ENCODE measurements at places on chromosomes 4 and X. TPM values are rescaled to one million over a fixed set of nuclear protein-coding genes. Genes with fewer than 3 reads are reported as not detected.

DNA sequence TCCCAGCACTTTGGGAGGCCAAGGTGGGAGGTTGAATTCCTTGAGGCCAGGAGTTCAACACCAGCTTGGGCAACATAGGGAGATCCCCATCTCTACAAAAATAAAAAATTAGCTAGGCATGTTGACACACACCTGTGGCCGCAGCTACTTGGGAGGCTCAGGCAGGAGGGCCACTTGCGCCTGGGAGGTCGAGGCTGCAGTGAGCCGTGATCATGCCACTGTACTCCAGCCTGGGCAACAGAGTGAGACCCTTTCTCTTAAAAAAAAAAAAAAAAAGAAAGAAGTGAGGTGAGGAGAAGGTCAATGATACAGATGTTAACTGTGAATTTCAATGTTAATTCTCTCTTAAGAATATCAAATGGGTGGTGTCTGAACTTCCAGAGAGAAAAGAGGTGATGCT is 15.1 kb upstream of the AP1S2 start:
- DNase-seq: no peak

DNA sequence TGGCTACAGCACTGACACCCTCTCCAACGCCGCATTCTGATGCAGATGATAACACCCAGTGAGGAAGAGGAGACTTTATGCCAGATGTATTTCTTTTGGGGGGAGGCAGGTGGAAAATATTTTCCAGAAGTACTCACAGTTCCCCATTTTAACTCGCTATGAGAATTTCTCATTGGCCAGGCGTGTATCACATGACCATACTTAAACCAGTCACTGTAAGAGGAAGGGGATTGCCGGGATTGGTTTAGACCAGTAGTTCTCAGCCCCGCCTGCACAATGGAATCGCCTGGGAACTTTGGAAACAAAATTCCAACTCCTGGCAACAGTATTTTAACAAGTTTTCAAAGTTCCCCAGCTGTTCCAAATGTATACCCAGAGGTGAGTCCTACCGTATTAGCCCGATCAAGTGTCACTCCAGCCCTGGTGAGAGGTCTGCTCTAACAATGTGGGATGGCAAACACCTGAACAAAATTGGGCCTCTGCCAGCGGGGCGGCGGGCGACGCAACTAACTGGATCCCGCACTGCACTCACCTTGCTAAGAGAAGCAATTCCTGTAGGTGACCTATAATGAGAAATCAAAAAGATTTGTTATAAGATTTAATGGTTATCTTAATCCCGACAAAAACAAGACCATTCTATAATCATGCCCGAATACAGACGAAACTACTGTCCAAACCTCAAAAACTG is 2.9 kb upstream of the MSL3 start:
- DNase-seq: no peak

GRCh38 chr4:19438233-19438632 is 813.5 kb upstream of the SLIT2 start:
- no peak for DNase-seq

GRCh38 chr4:142701017-142701416 is 145.1 kb downstream of the INPP4B start:
- DNase-seq: no peak

DNA sequence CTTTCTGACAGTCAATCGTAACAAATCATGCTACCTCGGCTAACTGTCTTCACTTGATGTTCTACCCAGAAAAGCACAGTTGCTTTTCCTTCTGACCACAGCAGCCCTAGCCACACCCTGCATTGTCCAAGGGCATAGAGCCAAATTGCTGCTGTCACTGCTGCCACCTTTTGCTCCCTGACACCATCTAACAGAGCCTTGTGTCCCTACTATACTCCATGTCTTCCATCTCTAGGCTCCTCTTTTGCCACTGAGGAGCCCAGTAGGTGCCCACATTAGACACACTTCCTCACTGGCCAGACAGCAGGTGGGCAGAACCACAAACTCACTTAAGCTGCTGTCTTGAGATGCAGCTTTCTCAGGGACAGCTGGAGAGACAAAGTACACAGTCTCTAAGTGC is 91.4 kb downstream of the ANXA3 start:
- no peak for DNase-seq

GRCh38 chr4:65623506-65623905 is 46.8 kb downstream of the EPHA5 start:
- peak; percentile 1 for DNase-seq

DNA sequence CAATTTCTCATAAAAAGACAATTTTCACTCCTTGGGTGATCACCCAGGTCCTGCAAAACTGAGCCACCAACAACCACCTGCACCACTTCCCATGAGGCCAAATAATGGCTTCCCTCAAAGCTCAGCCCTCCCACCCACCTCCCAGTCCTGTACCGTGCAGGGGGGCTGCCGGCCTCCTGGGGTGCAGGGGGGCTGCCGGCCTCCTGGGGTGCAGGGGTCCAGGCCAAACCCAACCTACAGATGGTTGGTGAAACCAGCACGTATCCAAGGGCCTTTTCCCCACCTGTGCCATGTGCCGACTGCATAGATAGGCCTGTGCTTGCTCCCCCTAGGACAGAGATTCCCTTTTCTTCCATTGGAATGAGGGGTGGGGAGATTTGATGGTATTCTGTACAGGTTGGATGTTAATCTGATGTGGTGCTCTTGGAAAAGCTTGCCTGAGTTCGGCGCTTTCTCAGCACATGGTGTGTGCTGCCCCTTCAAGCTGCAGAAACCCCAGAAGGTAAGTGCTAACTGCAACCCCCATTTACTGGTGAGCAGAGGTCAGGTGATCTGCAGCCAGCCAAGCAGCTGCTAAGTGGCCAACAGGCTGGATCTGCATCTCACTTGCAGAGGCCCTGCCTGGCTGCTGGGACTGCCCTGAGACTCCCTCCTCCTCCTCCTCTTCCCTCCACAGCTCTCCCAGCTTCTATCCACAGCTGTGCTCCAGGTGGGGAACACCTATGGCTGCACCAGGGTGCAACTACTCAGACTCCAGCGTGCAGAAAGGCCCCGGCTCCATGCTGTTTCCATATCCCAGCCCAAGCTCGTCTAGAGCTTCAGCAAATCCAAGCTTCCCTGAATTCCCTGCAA is 38.8 kb downstream of the FRG1 start:
- no peak for DNase-seq

- DNase-seq: no peak
Measured at GRCh38 chrX:124208660-124209059, 123.8 kb upstream of the TEX13D start.

- DNase-seq: no peak
Measured at GRCh38 chr4:55903577-55903976, 45.2 kb upstream of the CEP135 start.

- no peak for DNase-seq
Measured at GRCh38 chrX:19686876-19687275, 171.6 kb upstream of the MAP3K15 start.

DNA sequence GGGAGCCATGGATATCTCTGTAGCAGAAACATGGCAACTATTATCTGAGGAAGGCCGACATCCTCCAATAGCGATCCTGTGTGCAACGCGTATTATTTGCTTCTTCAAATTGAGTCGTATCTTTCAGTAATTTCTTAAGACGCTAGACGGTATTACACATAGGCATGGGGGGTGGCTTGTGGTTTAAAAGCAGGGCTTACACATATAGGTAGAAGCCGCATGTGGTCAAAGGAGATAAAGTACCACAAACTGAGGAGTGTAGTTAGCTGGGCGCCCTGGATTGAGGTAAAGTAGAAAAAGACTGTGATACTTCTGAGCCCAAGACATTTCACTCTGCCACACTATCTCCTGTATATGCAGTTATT is 94.6 kb downstream of the SORBS2 start:
- DNase-seq: no peak

DNA sequence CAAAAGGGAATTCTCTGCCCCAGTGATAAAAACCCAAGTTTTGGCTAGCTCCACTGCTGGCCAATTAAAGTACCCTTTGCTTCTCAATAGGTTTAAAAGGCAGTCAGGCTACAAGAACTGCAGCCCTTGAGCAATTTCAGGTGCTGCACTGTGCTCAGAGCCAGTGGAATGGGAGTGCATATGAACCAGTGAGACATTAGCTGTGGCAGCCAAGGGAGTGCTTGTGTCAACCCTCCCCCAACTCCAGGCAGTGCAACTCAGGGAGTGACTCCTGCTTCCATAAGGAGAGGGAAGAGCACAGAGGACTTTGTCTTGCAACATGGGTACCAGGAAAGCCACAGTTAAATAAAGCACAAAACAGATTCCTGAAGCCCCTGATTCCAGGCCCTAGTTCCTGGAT is 61.6 kb upstream of the VAMP7 start:
- no peak for DNase-seq

DNA sequence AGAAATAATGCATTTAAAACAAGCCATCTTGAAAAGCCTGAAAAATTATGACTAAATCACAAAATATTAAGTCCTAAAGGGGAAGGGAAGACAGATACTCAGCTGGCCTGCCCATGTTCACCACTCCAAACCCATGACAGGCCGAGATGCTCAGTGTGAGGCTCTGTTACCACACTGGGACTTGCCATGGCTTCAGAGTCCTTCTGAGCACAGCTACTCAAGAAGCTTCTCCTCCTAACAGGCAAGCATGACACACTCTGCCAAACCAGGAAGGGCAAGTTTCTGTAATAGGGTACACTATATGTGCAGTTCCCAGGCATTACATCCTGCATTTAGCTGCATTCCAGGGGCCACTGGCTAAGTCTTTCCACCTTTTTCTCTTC is 34.0 kb upstream of the CYBB start:
- DNase-seq: no peak

- DNase-seq: no peak
Measured at GRCh38 chr4:35464964-35465528, 779.3 kb downstream of the ARAP2 start.

DNA sequence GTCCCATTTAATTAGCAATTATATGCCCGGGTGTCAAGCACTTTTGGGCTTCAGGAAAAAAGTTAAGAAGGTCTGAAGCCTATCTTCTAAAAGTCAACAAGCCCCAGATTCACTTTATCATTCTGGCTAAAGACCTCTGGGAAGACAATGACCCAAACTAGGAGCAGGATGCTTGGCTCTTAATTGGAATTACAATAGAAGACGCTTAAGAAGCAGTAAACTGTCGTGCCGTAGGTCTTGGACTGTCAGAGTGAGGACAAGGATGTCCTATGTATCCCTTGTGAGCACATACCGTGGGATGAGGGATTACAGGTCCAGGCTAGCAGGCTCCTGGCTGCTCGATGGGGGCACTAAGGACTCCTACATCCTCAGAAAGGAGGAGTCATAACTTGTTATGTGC is 3.2 kb upstream of the ARHGAP36 start:
- no peak for DNase-seq

DNA sequence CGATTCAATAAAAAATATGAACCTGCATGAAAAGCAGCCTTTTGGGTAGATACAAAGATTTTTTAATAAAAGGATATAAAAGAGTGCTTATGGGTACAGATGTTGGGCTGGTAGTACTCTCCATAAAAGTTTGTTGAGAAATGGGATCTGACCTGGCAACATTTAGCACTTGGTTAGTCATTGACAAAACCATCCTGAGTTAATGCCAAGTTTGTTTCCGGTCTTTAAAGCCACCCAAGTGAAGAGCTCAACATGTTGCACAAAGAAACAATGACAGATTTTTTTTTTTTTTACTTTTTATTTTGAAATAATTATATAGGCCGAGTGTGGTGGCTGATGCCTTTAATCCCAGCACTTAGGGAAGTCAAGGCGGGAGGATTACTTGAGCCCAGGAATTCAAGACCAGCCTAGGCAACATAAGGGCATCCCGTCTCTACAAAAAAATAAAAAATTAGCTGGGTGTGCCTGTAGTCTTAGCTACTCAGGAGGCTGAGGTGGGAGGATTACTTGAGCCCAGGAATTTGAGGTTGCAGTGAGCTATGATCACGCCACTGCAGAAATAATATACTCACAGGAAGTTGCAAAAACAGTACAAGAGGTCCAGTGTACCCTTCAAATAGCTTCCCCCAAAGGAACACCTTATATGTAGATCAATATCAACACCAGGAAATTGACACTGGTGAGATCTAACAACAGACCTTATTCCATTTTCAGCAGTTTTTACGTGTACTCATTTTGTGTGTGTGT is 16.6 kb downstream of the CHST7 start:
- no peak for DNase-seq

- DNase-seq: no peak
Measured at GRCh38 chr4:75633846-75634245, 3.5 kb upstream of the CDKL2 start.

- no peak for DNase-seq
Measured at GRCh38 chr4:653080-653821, 20.8 kb downstream of the ATP5ME start.

DNA sequence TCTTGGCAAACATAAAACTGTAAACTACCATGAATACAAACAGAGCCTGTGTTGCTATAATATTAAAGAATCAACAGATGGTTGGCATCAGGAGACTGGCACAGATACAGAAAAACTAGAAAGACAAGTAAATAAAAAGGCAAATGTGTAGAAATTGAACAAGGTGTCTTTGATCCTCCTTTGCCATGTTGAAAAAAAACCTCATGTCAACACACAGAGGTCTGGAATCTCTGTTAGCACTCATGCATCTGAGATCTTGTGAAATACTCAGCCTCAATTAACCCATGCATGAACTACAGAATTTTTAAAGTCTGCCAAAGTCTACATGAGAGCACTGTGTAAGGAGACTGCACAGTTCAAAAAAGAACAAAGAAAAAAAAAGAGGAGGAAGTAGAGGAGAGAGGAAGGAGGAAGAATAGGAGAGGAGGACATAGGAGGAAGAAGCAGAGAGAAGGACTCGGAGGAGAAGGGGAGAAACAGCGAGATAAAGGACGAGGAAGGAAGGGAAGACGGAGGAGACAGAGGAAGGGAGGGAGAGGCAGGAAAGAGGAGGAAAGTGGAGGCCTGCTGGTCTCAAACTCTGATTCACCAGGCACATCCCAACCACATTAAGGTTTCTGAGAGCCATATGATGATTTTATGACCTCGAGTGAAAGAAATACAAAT is 52.8 kb downstream of the PRDM5 start:
- DNase-seq: no peak

DNA sequence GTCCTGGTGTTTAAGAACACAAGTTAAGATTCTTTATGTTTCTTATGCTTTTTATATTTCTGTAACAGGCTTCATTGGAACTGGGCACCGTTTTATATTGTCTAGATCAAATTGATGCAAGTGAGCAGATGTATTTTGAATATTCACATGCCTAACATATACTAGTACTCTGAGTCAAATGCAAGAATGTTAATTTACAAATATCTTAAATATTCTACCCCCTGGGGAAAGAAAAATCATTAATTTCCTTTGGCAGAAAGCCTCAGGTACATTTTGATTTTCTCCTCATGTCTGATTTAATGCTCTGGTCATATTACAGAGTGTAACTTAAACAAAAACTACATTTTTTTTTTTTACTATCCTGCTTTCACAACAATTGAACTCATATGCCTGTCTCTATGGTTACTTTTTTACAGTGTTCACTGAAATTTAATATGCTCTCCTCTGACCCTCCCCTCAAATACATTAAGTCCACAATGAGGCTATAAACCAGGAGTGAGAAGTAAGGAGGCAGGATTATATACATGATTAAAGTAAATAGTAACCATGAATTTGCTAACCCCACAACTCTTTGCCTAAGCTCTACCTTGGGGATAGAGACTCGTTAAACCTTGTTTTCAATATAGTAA is 2.4 kb upstream of the NSUN7 start:
- no peak for DNase-seq

The ATP1B4 gene
- 325 TPM for polyA plus RNA-seq

The NHSL2 gene
- 6.7 TPM for polyA plus RNA-seq

The PDE5A gene
- 16.1 TPM for polyA plus RNA-seq

The EDA2R gene
- polyA plus RNA-seq: 8.9 TPM

The FSTL5 gene
- polyA plus RNA-seq: 2.6 TPM

The TBC1D9 gene
- polyA plus RNA-seq: 13.8 TPM

The GABRA4 gene
- not detected for polyA plus RNA-seq

The CLNK gene
- polyA plus RNA-seq: 0.34 TPM

The APLN gene
- 6.9 TPM for polyA plus RNA-seq

Data from forelimb muscle (tissue), 1 donor.